CD4-positive, alpha-beta T cell treated with Interleukin-17A for 1 hour (primary cell): ENCODE measurements at places on chromosomes 12 and 14.

GRCh38 chr14:105855893-105856675 lies 329.7 kb downstream of the TMEM121 start:
- DNase-seq, result no peak

GRCh38 chr12:116884871-116885270 lies 3.6 kb upstream of the HRK start:
- DNase-seq, result no peak

GRCh38 chr12:79615596-79616560 lies 74.9 kb downstream of the PAWR start:
- DNase-seq, result no peak

GRCh38 chr14:75711796-75712211 lies 50.8 kb downstream of the TTLL5 start:
- DNase-seq, result no peak

- DNase-seq, result no peak
Measured at GRCh38 chr12:105658389-105658788, 327.9 kb downstream of the C12orf75 start.

DNA sequence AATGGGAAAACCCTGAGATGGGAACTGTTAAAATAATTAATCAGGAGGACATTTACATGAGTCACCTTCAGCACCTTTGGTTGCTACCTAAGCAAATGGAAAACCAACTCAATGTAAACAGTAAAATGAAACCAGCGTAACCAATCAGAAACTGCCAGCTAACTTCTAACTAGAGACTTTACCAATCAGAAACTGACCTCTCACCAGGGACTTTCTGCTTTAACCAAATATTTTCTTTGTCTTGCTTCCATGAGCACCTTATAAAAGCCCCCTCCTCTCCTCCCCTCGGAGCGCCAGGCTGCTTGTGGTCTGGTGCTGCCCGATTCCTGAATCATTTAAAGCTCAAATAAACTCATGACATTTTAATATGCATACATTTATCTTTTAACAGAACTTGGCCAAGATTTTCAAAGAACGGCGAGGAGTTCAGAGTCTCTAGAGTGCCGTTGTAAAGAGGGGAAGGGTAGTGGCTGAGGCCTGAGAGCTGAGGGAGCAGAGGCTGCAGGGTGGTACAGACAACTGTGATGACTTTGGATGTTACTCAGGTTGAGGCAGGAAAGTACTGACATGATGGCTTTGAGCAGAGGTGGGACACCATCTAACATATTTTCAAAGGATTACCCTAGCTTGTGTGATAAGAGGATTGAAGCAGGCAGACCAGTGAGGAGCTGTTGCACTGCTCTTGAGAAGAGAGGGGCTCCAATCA lies 183.6 kb downstream of the CRADD start:
- no peak for DNase-seq

- no peak for DNase-seq
Measured at GRCh38 chr12:4434706-4435425, 10.7 kb downstream of the FGF6 start.

DNA sequence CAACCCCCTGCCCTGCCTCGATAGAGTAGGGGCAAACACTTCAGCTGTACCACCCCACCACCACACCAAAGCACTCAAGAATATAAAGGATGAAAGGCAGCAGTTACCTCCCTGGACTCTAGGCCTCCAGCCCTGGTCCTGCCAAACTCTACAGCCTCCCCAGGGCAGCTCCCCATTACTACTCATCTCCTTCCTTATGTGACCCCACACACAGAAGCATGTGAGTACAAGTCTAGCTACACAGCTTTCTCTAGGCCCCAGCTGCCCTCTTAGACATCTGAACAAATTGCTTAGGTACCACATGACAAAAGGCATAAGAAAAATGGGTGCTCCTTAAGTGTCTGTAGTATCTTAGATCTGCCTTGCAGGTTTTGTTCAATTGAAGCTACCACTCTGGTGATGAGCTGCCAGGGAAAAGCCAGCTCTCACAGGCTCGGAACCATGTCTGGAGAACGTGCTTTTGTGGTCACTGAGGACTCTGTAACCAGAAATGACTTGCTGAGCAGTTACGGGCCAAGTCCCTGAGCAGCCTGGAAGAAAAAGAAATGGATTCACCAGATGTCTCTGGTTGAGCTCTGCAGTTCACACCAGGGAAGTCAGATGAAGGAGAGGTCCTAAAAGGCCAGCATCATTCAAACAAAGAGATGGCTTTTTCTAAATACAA lies 32.8 kb downstream of the FMNL3 start:
- no peak for DNase-seq

- no peak for DNase-seq
Measured at GRCh38 chr12:3256103-3256631, 179.0 kb downstream of the TSPAN9 start.

DNA sequence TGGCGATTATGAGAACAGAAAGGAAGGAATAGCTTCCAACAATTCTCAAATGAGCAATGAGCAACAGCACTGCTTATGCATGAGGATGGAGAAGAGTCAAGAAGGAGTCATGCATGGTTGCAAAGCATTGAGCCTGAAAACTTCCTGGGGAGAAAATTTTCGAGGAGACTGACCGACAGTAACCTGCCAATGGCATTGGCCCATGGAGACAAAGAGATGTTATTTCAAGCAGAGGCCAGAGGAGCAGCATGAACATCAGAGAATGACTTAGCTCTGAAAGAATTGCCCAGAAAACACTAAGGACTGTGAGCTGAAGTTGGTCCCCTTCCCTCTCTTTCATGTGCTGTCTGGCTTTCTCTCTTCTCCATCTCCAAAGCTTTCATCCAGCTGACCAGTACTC lies 343.4 kb downstream of the ADAMTS20 start:
- DNase-seq, result no peak

GRCh38 chr14:103023881-103024473 lies 33.4 kb downstream of the CDC42BPB start:
- DNase-seq, result no peak

DNA sequence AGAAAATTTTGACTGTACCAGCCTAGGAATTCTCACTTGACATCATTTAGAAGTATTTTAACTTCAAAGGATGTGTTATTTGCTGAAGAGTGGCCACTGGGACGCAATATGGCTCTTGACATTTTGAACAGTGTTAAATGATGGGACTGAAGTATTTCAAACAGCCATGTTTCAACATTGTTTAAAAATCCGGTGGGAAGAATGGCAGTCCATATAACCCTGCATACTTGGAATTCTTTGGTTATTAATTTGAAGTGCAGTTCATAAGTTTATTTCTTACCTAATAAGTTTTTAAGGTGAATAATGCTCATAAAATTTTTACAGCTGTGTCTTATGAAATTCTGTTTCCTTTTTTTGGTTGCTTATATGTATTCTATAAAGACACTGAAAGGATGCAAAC lies 8.3 kb downstream of the TMTC2 start:
- DNase-seq, result no peak

DNA sequence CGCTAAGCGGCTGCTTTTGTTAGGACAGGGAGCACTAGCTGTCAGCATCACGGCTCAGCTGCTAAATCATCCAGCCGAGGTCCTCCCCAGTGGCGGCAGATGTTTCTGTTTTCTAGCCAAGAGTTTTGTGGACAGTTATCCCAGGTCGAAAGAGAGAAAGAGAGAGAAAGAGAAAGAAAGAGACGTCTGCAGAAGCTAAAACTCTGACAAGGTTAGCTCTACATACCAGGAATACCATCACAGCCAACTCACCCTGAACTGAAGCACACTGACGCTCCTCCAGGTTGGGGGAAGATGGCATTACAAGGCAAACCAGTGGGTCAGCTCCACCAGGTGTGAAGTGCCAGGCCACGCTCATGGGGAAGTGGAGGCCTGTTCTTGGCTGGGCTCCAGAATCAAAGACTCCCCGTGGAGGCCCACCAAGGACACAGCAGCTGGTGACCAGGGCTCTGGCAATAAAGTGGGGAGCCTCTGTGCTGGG lies 64.9 kb upstream of the DICER1 start:
- DNase-seq, result no peak

DNA sequence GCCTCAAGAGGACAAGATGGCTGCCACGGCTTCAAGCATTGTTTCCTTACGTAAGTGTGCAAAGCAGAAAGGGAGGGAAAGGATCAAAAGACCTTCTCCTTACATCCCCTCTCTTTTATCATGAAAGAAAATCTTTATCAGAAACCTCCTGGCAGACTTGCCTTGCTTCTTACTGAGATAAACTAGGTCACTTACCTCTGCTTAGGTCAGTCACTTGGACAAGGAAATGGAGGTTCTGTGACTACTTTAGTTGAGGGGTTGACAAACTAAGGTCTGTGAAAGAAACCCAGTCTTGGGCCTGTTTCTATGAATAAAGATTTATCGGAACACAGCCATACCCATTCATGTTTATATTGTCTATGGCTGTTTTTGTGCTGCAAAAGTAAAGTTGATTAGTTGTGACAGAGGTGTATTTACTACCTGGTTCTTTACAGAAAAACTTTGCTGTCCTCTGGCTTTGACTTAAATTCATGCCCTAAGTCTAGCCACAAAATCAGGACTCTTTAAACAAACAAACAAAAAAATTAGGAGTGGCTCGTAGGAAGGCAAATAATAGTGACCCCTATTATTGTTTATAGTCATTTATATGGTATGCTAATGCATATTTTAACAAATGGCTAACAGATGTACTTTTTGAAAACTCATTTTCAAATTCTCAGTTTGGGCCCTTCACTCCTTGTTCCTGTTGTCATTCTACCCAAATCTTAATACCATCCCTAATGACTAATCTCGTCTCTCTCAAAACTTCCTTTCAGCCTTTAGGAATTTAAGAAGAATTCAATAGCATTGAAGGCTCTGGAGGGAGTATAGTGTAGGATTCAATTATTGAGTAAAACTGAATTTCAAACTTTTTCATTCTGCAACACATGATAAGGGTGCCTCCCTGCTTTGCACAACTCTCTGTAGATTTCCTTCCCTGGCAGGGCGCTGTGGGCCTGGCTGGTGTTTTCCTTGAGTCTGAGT lies 42.0 kb upstream of the ATP2B1 start:
- no peak for DNase-seq

- no peak for DNase-seq
Measured at GRCh38 chr14:89833120-89833532, 121.4 kb downstream of the EFCAB11 start.

GRCh38 chr14:100070310-100070709 lies 5.1 kb downstream of the EVL start:
- no peak for DNase-seq

DNA sequence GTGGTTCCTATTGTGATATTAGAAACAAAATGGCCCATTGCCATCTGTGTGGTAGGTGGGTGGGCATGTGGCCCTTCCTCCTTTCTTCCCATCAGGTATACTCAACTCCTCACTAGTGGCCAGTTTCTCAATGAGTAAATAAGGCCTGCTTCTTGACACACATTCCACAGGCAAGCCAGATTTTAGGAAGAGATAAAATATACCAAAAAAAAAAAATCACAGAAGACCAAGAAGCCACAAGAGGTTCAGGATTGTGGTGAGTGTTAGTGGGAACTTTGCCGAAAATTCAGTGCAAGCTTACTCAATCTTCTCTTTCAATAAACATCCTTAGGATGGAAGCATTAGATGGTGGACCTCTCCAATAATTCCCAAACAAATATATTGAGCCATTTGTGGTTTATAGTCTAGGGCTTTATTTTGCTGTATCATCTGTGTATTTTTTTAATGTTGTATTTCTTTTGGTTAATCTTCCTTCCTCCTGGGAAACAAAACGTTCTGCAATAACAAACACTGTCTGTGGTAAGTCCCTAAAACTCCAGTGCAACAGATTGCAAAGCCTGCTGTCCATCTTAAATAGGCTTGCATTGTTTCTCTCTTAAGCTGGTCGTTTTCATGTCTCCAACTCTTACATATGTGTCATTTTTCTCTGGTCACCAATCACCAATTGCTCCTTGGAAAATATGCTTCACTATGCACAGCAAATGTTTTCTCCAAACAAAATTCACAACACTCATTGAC lies 289.9 kb upstream of the KITLG start:
- DNase-seq, result no peak

- no peak for DNase-seq
Measured at GRCh38 chr12:59414051-59414450, 181.8 kb upstream of the SLC16A7 start.

DNA sequence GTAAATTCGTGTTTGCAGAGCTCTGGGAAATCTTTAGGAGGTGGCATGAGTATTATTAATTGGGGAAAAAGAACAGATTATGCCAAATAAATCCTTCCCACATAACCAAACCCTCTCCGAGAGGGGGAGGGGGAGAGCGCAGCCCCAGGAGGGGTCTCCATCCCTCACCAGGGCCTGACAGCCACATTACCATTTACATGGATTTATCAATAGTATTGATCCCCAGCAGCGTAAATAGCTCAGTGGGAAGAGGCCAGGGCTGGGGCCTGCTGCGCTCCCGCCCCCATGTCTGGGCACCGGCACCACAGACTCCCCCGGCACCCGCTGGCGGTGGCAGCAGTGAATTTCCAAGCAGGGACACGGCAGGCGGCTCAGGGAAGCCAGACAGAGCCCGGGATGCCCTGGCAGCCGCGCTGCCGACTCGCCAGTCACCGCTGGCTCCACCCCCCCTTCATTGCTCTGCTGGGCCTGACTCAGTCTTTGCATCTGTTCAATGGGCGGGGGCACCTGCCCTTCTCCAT lies 2.4 kb downstream of the NCOR2 start:
- DNase-seq, result no peak

DNA sequence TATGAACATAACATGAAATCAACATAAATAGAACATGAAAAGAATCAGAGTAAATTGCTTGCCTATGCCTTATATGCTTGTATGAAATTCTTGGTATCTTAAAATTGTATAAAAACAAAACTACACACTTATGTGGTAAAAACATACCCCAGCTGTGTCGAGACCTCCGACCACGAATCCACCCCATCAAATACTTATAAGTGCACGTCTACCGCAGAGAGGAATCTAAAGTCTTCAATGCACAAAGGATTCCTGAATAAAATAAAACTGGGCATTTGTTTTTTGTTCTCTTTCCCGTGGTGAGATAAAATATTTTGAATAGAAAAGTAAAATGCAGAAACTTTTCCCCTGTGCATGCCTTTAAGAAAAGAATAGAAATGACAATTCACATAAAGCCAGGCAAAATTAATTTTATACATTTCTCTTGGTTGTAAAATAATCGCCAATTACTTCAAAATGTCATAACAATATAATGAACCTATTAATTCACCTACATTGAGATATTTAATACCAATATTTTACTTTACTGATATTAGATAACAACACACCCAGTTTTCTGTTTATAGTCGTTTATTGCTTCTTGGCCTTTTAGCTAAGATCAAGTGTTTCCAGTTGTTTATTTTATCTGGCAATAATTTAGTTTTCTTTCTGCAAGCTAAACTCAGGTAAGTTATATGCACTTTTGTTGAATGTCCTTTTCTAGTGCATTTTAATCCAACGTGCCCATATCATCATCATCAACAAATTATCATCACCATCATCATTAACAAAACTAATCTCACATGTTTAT lies 1.0 kb downstream of the KLRK1 start:
- DNase-seq, result no peak

GRCh38 chr14:82009076-82009475 lies 475.4 kb upstream of the SEL1L start:
- no peak for DNase-seq

DNA sequence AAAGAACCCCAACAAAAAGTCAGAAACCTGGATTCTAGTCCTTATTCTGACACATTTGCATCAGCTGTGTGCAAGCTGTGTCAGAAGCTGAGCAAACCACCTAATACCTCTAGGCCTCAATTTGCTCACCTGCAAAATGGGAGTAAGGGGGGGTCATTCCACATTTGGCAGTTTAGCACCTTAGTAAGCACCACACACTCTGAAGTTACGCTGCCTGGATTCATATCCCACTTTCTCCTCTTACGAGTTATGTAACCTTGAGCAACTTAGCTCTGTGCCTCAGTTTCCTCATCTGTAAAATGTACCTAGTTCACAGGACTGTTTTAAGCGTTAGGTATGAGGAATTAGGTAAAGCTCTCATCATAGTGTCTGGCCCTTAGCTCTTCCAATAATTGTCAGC lies 218.9 kb downstream of the PPM1H start:
- no peak for DNase-seq
